ENCODE measurements at places on chromosomes 6 and 20.

- no peak for DNase-seq
Measured at GRCh38 chr6:132072831-132073230, 121.7 kb upstream of the CCN2 start.

DNA sequence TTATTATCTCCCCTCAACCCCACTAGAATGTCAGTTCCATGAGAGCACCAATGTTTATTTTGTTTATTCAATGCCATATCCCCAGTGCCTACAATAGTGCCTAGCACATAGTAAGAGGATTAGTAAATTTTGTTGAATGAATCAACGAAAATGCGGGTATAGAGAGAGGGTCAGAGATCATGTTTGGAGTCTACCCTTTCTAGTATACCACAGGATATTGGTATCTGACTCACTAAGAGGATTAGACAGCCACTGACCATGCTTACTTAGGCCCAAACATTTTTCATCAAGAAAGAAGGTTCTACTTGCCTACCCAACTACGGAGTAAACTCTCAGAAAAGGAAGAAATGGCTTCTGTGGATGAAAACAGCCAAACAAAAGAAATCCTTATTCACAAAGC is 356.8 kb downstream of the BTBD9 start:
- DNase-seq, result no peak

- DNase-seq, result no peak
Measured at GRCh38 chr6:151128763-151129370, 110.9 kb upstream of the AKAP12 start.

GRCh38 chr6:34146021-34146782 is at the start of gene GRM4:
GRM4 (minus strand) TSS chr6:34146087; CDS start chr6:34133496, 12,591 bp downstream.
- DNase-seq, result no peak

Data from NCI-H187 (cell line).